Mucosa of gallbladder (tissue), 1 donor: ENCODE measurements at places on chromosomes 16 and 17. TPM values are rescaled to one million over a fixed set of nuclear protein-coding genes. Genes with fewer than 3 reads are reported as not detected.

GRCh38 chr16:51888016-51888415 is 658.9 kb downstream of the TOX3 start:
- DNase-seq: no peak

DNA sequence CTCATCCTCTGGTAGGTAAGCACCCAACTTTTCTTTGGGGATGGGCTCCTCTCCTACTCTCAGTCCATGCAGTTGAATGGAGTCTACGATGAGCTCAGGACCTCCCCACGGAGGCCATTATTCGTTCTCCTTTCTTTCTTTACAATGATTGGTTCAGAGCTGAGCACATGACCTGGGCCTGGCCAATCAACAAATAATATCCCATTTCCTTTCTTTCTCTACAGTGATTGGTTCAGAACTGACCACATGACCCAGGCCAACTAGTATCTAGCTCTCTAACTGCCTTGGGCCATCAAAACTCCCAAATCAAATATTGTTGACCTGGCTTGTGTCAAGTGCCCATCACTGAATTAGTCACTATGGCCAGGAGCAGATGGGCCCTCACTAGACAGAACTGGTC is 129.2 kb downstream of the USP31 start:
- DNase-seq: no peak

- DNase-seq: peak; percentile 54
These were observed 34.2 kb downstream of the BAIAP2 start for GRCh38 chr17:81069135-81069645.

DNA sequence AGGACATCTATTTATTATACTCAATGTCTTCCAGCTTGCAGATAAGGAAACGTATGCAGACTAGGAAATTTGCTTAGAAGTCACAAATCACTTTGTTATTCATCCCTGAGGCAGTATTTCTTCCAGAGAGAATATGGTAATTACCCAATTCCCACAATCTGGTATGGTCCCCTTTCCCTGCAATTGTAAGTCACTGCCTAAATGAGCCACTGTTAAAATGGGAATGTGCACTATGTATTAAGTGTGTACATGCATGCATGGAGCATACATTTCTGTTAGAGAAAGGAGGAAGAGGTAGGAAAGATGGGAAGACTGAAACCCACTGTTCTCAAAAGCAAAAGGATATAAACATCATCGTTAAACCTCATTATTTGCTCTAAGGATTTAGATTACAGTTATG is 10.0 kb downstream of the NUFIP2 start:
- DNase-seq: no peak

Gene SDR42E2
- total RNA-seq: 0.26 TPM

GRCh38 chr17:38687286-38687685 is 12.5 kb upstream of the EPOP start:
- DNase-seq: no peak

GRCh38 chr17:45869676-45870341 is 24.5 kb upstream of the MAPT start:
- DNase-seq: no peak

- DNase-seq: no peak
These were observed 872 bp downstream of the ELMO3 start for GRCh38 chr16:67199808-67200198.

GRCh38 chr17:607361-608147 is 107.1 kb downstream of the VPS53 start:
- no peak for DNase-seq

GRCh38 chr17:78883089-78883532 is 19.9 kb downstream of the CEP295NL start:
- no peak for DNase-seq

GRCh38 chr17:49035470-49036269 is 38.5 kb downstream of the IGF2BP1 start:
- DNase-seq: peak; percentile 35

DNA sequence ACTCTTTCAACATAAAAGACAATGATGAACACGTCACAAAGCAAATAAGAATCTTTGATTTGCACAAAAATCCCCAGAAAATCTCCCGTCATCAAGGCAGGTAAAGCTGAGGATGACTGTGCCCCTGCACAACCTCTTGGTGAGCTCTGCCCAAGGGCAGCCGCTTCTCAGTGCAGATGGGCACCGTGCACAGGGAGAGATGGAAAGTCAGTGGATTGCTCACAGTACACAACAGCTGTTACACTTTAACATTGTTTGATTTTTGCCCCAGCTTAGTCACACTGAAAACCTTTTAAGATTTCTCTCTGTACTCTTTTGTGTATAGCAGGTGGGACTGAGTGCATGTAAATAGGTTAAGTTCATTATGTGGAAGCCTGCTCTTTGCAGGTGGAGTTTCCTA is 104.2 kb downstream of the CDK5R1 start:
- DNase-seq: no peak

GRCh38 chr17:82246365-82247181 is 17.7 kb downstream of the SLC16A3 start:
- peak; percentile 73 for DNase-seq

GRCh38 chr16:31145398-31145990 is 4.4 kb downstream of the PRSS36 start:
- no peak for DNase-seq

GRCh38 chr16:79610771-79611170 is 10.2 kb upstream of the MAF start:
- DNase-seq: no peak

DNA sequence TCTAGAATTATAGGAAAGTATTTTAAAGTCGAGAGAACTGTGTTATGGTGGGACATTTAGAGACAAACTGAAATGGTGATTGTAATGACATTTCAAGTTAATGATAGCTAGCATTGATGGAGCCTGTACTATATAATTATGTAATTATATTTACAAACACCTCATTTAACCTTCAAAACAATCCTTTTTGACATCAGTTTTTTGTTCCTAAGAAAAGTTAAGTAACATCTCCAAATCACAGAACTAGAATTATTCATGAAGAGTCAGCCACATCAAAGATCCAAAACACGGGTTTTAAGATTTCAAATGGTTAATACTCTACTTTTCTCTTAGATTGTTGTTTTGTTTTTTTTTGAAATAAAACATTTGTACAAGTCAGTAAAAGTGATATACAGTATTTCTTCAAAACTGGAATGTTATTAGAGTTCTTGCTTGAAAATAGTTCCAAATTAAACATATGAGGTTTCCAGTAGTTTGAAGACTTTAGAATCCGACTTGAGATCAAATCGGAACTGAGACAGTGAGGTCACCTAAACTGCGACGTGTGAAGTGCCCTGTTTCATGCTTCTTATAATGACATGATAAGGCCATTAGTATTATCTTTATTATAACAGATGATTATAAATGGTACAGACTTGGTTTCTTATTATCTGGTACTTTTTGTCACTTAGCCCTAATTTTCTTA is 264.9 kb upstream of the TBX2 start:
- no peak for DNase-seq

DNA sequence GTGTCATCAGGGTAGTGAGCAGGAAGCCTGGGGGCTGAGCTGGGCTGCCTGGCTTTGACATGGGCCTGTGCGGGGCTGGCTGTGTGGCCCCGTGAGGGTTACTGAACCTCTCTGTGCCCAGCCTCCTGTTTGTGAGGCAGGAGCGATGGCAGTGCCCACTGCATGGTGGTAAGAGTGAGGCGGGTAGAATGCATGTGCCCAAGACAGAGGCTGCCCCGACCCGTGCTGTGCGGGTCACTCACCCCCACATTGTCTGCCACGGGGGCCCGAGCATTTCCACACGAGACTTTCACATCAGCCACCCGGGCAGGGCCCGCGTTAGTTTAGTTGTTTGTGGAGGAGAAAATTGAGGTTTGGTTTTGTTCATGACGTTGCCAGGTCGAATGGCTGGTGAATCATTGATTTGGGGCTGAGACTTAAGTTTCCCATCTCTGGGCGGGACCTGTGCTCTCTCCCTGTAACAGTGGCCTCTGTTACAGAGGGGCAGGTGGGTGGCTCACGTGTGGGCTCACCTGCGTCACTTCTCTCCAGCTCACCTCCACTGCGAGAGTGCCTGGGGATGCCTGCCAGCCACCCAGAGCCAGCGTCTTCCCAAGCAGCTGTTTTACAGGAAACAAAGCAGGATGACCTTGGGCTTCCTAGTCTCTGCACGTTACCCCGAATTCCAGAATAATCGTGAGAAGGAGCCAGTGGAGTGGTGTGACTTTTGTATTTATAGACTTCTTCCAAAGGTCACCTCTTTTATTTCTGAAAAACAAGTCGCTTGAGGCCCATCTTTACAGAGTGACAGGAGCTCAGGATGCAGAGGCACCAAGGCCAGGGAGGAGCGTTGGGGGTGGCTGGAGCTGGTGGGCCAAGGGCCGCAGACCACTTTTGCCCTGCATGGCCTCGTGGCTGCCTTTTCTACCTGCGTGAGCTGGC is 150.6 kb downstream of the RPTOR start:
- no peak for DNase-seq

DNA sequence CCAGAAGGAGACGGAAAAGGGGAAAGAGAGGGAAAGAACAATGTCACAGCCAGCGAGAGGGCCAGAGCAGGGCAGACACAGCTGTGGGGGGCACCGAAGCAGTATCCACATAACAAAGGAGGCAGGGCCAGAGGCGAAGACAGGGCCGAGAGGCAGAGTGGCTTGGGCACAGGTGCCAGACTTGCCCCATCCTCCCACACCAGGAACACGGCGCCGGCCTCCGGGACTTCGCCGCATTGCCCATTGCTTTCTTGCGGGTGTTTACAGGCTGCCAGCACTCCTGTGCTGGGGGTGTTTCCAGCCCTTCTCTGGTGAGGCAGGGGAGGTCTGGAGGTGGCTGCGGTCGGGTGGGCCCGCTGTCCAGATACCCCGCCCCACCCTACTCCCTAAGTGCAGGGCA is 78.0 kb downstream of the ENGASE start:
- no peak for DNase-seq

DNA sequence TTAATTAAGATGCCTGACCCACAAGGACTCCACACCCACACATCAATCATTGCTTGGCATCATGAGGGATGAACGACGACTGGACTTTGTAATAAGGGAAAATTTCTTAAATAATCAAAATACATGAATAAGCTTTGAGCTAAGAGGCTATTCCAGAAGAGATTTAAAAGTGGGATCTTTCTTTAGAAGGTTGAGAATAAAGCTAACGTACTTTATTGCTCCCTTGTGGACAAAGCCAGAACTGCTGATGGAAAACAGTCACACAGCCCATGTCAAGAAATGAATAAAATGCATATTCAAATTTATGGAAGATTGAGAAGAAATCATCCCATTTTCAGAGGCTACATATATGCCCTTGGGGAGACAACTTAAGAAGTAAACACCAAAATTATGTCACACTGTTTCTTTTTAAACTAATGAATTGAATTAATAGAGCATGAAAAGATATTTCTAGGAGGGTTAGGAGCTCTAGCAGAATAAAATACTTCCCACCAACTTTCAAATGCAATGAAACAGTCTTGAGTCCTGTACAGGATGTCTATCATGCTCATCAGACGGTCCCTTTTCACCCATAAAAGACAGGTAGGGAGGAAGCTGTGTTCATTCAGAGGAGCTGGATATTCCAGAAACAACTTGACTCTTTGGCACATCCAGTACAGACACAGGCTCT is 60.2 kb upstream of the PHOSPHO1 start:
- no peak for DNase-seq

- peak; percentile 42 for DNase-seq
These were observed 212.2 kb upstream of the FOXF1 start for GRCh38 chr16:86297866-86298757.

DNA sequence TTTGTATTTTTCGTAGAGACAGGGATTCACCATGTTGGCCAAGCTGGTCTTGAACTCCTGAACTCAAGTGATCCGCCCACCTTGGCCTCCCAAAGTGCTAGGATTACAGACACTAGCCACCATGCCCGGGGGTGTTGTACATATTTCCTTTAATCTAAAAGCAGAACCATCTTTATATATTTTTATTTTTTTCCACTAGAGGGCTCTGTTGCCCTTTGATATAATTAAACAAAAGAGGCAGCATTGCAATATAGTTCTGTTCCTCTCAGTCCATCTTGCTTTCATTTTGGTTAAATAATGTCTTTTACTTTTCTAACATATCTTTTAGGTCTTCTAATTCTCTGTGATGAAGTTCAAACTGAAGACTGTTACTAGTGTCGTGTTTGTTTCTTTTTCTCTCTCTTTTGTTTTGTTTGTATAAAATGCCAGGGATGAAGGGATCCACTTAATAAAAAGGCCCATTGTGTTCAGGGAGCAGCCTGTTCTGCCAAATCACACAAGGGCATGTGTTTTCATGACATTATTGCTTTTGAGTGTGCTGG is 23.4 kb downstream of the WWOX start:
- no peak for DNase-seq

DNA sequence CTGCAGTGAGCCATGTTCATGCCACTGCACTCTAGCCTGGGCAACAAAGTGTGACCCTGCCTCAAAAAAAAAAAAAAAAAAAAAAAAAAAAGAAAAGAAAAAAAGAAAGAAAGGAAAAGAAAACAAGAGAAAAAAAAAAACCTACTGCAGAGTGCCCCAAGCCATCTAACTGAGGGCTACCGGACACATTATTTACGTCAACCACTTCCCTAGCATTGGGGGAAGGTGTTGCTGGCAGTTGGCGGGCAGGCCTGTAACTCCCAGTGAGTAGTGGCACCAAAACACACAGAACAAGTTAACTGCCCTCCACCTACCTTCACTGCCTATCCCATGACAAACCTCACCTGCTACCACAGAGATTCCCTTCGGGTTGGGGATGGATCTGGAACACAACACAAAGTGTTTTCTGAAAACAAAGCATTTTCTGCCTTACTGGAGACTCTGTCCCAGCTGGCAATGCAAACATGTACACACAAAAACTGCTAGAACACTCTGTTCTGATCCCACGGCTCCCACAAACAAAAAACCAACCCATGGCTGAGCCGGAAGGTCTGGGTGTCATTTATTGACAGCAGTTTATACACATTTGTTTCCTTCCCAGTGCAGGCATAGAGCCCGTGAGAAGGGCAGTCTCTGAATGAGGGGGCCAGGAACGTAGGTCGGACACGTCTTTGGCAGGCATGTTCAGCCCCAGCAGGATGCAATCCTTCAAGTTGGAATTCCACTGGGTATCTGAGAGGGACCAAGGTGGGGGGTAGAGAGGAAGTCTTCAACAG is 11.0 kb downstream of the PHB1 start:
- no peak for DNase-seq

DNA sequence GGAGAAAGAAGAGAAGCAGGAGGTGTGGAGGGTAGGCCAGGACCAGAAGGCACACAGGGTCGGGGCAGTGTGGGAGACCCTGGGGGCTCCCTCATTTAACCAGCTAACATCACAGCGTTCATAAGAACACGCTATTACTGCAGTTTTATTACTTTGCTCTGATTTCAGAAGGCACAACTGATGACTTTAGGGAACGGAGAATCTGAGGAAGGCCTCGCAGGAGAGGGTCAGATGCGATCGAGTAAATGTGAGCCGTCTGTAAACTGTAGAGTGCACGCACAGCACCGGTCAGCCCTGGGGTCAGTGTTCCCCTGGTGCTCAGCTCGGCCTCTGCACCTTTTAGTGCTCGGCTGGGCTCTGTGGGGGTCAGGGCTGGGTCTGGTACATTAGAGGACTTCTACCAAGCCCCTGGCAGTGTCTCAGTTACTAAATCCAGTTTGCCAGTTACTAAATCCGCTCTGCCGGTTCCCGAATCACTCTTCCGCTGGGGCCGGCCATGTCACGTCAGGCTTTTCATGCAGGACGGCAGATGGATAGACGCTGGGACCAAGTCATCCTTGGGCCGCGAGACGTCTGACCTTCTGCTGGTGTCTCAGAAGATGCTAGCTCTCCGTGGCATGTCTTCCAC is 325.9 kb downstream of the SEC14L1 start:
- DNase-seq: no peak

- DNase-seq: no peak
These were observed 6.8 kb downstream of the USH1G start for GRCh38 chr17:74916136-74916850.
